ENCODE measurements at places on chromosomes 16 and 17.

- no peak for DNase-seq
Measured at GRCh38 chr17:9700754-9701476, 55.6 kb downstream of the USP43 start.

- DNase-seq: no peak
Measured at GRCh38 chr17:27541301-27542023, 85.2 kb downstream of the KSR1 start.

GRCh38 chr16:4214215-4214621 is 27.7 kb downstream of the SRL start:
- no peak for DNase-seq

DNA sequence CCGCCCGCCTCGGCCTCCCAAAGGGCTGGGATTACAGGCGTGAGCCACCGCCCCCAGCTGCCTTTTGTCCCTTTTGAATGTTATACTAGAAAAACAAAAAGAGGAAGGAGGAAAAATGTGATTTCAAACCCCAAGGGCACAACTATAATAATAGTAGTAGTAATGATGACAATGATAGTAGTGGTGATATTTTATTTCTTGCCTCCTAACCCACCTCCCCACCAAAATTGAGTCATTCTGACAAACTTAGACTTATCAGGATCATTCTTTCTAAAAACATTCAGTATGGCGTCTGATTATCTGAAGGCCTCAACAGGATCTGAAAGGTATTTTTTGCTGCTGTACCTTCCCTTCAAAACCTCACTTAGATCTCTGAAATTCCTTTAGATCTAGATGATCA is 13.6 kb downstream of the GPATCH8 start:
- DNase-seq: no peak

- no peak for DNase-seq
Measured at GRCh38 chr16:30028438-30029076, 2.5 kb downstream of the TLCD3B start.

GRCh38 chr16:85418978-85419491 is 194.1 kb upstream of the GSE1 start:
- no peak for DNase-seq

DNA sequence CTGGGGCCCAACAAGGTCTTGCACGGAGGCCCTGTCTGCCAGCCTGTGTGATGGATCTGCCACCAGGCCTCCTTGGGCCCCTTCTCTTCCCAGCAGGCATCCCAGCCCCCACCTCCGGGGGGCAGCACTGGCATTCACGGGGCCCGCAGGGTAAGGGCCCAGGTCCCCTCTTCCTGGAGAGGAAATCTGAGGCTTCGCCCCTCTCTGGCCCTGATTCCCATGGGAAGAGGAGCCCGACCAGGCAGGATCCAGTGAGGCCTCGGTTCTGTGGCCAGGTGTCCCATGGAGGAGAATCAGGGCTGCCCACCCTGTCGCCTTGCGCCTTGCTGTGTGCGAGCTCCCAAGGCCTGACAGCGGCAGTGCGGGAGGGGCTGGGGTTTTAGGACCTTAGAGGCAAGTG is 48.4 kb downstream of the PDPK1 start:
- DNase-seq: no peak

DNA sequence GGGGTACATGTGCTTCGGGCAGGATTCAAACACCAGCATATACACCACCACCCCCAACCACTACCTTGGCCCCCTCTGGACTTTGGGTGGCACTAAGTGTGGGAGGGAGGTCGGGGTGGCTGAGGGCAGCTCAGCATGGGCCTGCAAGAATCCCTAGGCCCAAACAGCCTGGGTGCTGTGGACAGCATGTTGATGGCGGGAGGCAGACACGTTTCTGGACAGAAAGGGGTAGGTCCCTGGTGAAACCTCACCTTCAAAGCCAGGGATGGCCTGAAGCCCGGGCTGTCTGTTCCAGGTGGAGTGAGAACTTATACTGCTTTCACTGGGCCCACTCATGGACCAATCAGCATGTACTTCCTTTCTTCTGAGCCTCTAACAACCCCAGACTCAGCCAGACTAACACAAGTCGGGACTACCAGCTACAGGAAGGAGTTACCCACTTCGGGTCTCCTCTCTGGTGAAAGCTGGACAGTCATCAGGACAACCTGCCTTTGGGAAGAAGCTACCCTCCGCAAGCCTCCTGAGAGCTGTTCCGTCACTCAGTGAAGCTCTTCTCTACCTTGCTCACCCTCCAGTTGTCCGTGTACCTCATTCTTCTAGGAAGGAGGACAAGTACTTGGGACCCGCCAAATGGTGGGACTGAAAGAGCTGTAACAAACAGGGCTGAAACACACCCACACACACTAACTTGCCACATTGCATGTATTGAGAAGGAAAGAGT is 203.0 kb downstream of the CPPED1 start:
- DNase-seq: no peak

Data from stimulated activated CD4-positive, alpha-beta T cell treated with anti-CD3 and anti-CD28 coated beads, TNF-alpha, amount 100 ng/mL, for 4 hours (primary cell).